ENCODE measurements at places on chromosomes 1 and 21. TPM values are rescaled to one million over a fixed set of nuclear protein-coding genes. Genes with fewer than 3 reads are reported as not detected.

GRCh38 chr1:209884665-209885117, 53.3 kb upstream of the SYT14 start:
- DNase-seq, result peak; percentile 51

OPTC gene
- total RNA-seq, result not detected

DNA sequence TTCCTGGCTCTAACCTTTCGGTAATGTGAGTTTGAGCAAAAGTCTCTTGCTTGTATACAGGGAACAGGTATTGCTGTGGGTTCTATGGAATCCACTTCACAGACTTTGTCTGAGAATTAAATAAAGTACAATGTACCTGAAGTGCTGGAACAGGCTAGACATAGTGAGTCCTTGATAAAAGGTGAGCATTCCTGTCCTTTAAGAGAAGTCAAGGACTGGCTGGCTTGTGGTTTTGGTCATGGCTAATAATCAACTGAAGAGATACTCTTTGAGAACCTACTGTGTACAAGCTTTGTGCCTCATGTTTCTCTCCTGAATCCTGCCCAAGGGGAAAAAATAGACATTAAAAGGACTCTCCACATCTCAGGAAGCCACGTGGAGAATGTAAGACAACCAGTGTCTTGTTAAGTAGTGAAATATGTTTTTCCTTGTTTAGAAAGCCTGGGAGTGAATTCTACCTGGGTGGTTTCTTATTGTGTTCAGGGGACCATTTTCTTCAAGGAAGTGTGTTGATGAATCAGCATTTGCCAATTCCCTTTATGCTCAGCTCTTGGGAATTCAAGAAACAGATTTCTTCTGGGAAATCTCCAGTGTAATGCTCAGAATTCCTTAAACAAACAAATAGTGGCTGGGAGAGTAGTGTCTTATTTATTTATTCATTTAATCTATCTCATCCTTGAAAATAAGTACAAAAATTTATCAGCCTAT, 55.2 kb upstream of the PLD5 start:
- no peak for DNase-seq

- DNase-seq, result no peak
These were observed 26.7 kb downstream of the SLAMF6 start for GRCh38 chr1:160496334-160496733.

GRCh38 chr1:97331165-97331564, 589.7 kb downstream of the DPYD start:
- DNase-seq, result no peak

DNA sequence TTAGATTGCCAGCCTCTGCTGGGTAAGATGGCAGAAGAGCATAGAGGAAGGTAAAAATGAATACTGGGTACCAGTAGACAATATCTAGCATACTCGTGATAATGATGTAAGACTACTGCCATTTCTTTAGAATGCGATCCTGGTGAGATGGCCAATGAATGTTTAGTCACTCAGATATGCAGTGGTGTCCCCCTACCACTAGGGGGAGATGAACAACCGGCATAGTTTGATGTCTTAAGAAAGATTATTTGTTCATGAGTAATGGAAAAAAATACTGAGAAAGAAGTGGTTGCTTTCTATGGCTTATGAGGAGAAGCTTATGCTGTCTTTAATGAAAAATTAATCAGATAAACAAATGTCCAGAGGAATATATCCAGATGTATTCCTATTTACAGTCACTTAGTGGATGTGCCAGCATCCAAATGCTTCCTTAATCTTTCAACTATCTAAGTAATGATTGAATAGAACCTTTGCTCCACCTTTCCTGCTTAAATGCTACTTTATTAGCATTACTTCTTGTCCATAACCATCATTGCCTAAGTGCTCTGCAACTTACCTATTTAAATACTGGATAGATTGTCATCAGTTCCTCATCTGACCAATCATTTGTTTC, 256.6 kb downstream of the ST6GALNAC3 start:
- DNase-seq, result peak; percentile 32

DNA sequence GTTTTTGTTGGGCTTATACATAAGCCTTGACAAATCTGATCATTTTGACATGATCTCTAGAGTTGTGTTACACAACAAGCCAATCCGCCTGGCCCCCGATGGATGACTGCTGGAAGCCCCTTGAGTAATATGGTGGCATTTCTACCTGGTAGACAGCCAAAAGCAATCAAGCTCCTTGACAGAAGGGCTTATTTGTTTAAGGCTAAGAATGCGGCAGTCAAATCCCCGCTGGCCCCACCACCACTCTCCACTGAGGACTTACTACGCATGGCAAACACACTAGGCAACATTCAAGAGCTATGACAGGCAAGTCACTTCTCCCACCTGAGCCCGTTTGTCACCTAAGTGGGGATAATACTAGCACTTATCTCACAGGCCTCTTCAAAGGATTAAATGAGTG, 33.4 kb upstream of the C1orf198 start:
- DNase-seq, result no peak

TMEM61 gene
- not detected for total RNA-seq

DNA sequence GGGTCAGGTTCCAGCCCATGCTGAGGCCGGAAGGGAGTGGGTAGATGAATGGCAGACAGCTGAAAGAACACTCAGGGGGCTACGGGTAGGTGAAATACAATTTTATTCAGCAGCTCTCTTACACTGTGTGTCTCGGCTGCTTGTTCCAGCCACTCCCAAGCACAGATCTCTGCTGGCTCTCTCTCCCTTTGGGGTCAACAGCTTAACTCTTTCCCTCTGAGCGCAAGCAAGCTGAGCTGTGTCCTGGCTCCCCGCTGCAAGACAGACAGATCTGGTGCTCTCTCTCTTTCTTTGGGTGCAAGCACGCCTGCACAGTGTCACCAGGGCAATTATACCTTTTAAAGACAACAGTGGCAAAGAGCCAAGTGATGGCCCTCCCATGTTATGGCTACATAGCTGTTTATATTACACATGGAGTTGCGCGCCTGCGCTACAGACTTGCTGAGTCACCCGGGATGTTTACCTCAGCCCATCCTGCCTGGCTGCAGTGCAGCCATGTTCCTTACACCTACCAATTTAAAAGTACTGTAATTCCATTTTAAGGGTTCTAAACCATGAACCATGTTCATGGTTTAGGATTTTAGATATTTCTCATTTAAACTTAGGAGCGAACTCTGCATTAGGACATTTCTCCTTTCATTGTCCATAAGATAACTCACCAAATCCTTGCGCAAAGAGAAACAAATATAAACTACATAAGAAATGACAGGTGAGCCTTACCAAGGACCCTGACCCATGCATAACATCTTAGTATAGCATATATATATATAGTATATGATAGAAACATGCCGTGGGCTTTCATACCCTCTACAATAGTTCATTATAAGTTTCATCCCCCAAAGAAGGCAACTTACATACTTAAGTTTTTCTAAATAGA, 396.5 kb downstream of the SMYD3 start:
- DNase-seq, result no peak

GRCh38 chr1:100380635-100381034, 28.3 kb downstream of the CDC14A start:
- no peak for DNase-seq

DNA sequence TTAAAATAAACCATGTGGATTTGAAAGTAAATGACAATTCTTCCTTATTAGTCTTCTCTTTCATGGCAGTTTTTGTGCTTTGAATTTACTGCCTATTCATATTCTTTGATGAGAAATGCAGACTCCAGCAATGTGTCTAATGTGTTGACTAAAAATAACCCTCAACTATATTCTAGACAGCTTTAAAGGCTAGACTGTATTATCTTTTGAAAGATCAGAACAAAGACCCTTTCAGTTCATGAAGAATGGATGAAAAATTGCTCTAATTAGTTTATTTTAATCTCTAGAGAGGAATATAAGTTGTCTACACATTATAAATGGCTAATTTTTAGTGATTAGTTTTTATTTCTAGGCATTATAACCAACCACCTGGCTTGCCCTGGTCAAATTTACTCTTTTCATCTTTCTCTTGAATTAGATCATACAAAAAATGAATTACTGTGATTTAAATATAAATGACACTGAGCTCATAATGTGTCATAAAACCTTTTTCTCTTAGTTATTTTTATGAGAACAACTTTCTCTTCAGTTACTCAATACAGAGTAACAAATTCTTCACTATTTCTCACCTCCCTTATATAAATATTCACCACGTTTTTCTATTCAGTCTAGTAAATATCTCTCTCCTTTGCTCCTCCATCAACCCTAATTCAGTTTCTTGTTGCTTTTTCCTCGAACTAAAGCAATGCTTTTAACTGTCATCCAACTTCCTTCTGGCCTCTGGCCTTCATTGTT, 428.5 kb upstream of the TMPRSS15 start:
- DNase-seq, result no peak

MRPS14 gene
- total RNA-seq, result 34.1 TPM

- DNase-seq, result peak; percentile 61
These were observed 36.6 kb downstream of the RABIF start for GRCh38 chr1:202852163-202852904.

DNA sequence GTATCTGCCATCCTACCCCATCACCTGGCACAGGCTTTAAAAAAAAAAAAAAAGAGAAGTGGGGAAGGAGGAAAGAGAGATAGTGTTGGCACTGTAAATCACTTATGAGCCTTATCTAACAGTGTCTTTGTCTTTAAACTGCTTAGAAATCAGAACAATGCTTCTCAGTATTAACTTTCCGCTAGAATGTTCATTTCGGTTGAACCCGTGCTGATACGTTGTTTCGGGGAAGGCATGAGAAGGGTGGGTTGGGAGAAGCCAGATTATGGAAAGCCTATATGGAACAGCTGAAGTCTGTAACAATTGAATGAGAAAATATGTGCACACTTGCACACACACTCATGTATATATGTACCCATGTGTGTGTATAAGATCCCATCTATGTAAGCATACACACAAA, 170.8 kb downstream of the GALNT2 start:
- DNase-seq, result no peak

ATP5PO gene
- total RNA-seq, result 193 TPM

- DNase-seq, result no peak
These were observed 80.8 kb downstream of the APP start for GRCh38 chr21:26089730-26090129.

- no peak for DNase-seq
These were observed 33.2 kb downstream of the POFUT2 start for GRCh38 chr21:45254460-45254930.

GRCh38 chr1:189701606-189702005, 776.1 kb downstream of the BRINP3 start:
- no peak for DNase-seq

GRCh38 chr1:61520401-61520800, 204.5 kb downstream of the TM2D1 start:
- no peak for DNase-seq

DNA sequence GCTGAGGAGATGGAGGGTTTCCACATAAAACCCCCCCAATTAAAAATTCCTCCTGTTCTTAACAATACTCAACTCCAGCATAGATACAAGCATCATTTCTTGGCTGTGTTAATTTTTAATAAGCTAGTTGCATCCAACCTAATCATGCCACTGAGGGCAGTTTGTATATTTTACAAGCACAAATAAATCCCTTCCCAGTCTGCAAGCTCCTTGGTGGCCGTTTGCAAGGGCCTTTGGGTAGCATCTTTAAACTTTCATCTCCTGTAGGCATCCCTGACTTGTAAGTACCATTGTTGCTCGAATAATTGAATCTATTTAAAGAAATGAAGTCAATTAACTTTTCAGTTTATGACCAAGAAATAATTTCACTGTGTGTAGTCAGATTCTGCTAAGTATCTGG, 103.5 kb upstream of the AJAP1 start:
- DNase-seq, result no peak

- peak; percentile 69 for DNase-seq
These were observed 623 bp downstream of the GNG4 start for GRCh38 chr1:235648954-235649367.

DNA sequence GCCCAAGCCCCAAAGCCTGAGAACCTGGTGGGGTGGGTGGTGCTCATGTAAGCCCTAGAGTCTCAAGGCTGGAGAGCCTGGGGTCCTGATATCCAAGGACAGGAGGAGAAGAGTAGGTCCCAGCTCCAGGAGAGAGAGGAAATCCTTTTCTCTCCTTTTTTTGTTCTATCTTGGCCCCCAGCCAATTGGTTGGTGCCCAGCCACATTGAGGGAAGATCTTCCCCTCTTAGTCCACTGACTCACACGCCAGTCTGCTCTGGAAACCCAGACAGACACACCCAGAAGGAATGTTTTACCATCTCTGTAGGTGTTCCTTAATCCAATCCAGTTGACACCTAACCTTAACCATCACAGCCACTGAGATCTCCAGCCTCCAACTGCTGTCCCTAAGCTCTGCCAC, 16.2 kb upstream of the LIN9 start:
- DNase-seq, result no peak

DNA sequence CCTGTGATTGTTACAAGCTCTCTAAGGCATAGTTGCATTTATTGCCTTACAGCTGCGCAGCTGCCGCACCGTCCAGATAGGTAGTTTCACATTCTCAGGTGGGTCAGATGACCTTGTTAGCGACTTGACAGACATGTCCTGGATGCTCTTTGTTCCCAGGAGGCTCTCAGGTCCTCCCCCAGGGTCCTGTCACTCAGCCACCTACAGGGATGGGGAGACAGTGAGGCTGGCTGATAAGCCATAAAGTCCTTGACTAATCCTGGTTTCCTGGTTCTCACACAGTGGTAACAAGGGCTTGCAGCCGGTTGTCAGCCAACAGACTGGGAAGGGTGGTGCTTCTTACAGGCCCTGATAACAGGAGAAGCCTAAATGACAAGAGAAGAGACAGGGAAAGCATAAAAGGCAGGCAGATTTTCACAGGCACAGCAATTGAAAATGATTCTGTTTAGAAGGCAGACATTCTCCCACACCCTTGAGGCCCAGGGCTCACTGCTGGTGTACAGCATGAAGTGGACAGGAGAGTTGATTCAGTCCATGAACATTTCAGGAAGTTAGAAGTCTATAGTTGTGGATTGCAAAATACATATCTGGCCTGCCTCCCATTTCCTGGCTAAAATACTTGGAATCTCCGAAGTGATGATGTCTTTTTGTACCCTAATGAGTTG, 2.9 kb downstream of the ARF1 start:
- DNase-seq, result no peak

HSPA13 gene
- total RNA-seq, result 45.5 TPM

- no peak for DNase-seq
These were observed 29.8 kb downstream of the FHAD1 start for GRCh38 chr1:15276691-15277446.

GRCh38 chr21:21182401-21183010, 184.3 kb downstream of the NCAM2 start:
- no peak for DNase-seq

CLCNKB gene
- total RNA-seq, result not detected

DNA sequence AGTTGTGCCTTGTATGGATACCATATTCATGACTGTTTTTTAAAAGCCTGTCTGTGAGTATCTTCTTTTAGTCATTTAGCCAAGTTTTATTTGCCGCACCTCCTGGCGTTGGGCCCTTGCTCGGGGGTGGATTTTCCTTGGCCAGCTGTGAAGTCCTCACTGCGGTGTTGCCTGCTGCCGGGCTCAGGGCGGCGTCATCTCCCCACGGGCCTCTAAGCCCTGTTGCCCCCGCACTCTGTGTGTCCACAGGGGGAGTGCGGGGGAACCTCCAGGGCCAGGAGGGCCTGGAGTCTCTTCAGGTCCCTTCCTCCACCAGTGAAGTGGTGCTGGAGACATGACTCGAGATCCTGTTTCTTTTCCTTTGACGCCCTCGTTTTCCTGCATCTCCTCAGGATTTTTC, 65.8 kb upstream of the DIP2A start:
- DNase-seq, result no peak

- no peak for DNase-seq
These were observed 16.7 kb upstream of the FAM110D start for GRCh38 chr1:26142159-26142558.
